Fibroblast of the aortic adventitia (primary cell): ENCODE measurements at places on chromosomes 7 and 10.

- DNase-seq, result no peak
Observed at GRCh38 chr10:124066781-124067714, 26.4 kb downstream of the CHST15 start.

GRCh38 chr7:142384493-142384922 is 126.7 kb upstream of the PRSS58 start:
- no peak for DNase-seq

DNA sequence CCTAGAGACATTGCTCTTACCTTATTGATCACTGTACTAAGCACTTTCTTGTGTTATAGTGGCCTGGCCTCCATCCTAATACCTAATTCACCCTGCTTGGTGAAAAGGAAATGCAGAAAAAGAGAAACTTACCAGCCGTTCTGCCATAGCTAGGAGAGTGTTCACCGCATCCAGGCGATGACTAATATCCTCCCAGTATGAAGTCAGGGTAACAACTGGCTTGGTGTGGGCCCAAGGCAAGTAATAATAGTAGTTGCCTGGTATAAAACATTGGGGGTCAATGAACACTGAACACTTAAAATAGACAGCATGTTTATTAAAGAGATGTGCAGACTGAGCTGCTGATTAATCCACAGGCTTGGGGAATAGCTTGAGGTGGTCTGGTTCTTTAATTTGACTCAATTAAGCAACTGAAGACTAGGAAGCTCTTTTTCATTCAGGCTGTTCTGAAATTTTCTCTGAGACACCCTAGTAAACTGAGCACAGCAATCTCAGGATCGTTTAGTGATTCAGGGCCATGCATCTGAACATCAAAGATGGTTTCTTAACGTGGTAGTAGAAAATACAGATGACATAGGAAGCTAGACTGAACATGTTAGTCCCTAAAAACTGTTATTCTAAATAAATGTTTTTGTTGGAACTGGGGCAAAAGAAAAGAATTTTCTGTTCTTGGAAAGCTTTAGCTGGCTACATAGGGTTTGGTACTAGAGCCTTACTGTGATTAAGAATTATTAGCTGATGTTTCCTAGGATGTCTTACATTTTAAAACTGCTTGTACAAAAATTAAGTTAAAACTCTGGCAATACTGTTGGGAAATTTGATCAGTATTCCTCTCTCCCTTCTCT is 102.2 kb downstream of the MYOF start:
- peak; percentile 72 for DNase-seq

DNA sequence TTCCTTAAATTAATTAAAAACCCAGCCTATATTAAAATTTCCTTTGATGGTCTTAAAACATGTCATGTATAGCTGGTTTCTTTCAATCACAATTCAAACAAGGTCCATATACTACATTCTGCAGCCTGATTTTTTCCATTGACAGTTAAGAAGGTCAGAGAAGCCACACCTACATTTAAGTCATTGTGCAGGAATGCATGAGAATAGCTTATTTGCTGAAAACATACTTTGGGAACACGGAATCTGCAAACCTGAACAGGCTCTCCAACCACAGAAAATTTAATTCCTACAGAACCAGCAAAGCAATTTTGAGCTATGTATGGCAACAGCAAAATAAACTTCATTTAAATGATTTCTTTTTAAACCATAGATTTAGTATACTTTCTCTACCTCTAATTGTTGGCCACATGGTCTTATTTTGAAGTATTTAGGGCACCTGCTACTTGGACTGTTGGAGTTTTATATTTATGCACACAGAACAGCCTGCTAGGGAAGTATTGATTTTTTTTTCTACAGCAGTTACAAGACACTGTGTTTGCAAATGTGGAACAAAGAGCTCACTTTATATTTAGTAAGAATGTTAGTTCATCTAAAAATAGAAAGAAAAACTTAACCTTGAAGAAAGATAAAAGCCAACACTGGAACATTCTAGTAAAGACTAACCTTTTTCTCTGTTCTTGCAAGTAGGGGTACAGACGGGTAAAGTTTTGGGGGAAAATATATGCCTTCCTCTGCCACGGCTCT is 240.9 kb upstream of the IMMP2L start:
- DNase-seq, result peak; percentile 45

DNA sequence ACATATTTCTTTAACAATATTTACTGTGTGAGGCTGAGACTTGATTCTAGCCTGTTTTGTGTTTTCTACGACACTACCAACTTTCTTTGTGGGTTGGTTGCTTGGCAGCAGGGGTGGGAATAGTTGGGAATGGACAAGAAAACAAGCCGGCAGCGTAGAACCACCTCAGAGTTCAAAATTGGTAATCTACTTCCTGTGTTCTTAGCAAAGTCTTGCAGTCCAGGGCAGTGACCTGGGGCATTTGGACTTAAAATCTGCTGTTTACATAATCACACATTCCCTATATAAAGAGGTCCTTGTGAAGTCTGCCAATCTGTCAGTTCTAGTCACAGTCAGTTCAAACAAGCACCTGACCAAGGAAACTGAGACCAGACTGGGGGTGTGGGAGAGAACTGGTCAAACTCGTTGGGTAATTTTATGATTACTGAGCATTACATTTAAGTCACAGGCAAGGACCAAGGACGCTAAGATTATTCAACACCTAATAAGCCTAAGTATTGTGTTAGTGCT is 167.9 kb downstream of the CPEB3 start:
- DNase-seq, result no peak

DNA sequence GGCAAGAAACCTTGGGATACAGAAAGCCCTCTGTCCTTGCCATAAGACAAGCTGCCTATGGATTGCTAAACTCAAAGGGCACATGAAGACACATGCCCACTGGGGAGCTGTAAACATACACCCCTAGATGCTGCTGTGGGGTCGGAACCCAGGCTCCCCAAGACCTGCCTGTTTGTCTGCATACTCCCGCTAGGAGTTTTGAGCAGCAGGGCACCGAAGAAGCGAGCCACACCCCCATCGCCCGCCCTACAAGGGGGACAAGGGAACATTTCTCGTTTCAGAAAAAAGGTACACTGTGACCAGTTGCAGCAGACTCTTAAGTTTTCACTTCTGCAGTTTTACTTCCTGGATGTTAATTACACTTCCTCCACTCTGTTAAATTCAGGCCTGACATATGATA is 680.2 kb upstream of the GHITM start:
- no peak for DNase-seq

DNA sequence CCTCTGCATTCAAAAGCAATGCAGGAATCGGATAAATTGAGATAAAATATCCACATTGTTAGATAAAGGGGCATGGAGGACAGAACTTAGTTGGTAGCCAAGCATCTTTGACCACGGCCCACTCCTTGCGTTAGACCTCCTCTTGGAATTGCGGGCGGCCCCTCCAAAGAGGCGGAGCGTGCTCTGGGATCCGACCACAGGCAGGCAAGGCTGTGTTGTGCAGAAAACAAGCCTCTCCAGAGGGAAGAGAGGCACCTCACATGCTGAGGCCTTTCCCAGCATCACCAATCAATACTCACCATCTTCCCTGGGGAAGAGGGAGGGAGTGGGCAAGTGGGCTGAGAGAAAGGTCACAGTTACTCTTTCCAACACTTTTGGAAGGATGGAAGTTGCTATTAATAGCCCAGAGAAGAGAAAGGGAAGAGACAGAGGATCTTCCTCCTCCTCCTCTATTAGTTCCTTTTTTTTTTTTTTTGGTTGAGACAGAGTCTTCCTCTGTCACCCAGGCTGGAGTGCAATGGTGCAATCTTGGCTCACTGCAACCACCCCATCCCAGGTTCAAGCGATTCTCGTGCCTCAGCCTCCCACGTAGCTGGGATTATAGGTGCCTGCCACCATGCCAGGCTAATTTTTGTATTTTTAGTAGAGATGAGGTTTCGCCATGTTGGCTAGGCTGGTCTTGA is 49.7 kb upstream of the NRF1 start:
- no peak for DNase-seq

DNA sequence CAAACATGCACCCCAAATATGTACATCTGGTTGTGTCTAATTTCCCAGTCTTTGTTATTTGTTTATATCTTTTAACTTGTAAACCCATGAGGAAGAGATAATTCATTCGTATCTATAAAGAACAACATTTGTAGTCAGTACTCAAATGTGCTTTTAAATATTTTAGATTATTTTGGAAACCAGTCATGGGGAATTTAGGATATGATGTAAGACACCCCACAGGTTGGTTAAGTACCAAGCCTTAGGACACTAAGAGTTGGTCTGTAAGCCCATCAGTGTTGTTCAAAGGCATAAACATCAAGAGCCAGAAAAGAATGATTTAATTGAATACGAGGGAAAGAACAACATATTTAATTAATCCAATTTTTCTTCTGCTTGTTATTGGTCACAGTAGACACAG is 421.1 kb upstream of the SEMA3C start:
- peak; percentile 47 for DNase-seq

DNA sequence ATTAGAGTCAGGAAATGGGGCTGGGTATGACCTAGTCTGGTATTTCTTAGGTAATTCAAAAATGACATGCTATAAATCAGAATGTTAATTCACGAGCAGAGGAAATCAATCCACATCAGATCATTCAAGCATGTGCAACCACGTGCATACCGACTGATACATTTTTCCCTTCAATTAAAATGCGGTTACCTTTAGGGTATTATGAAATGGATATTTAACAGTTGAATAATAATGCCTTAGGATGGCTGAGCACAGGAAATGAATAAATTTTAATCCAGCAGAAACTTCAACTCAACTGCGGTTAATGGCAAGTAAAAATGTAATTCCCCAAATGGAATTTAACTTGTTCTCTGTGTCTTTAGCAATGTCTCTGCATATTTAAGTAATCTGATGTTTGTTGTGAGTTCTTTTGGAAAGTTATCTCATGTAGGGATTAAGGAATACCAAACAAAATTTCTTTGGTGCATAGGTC is 9.2 kb downstream of the CPA2 start:
- no peak for DNase-seq

- DNase-seq, result no peak
Observed at GRCh38 chr10:117134306-117135025, 3.6 kb downstream of the VAX1 start.

- DNase-seq, result no peak
Observed at GRCh38 chr10:118998183-118998582, 31.3 kb upstream of the NANOS1 start.

DNA sequence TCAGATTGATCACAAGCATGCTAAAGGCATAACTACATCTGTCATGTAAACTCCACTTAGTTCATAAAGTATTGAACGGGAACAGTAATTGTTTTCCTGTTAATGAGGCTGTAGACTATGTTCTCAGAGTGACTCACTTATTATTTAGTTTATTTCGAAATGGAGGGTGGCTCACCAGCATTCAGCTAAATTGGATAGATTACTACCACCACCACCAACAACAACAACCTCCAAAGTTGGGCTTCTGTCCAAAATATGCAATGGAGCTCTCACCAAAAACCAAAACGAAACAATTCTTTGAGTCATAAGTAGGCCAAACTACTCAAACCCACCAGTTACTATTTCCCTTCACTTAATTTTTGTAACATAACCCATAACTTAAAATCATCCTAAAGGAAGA is 127.9 kb upstream of the NRBF2 start:
- DNase-seq, result peak; percentile 42

GRCh38 chr7:151757274-151757673 is 119.6 kb downstream of the PRKAG2 start:
- peak; percentile 36 for DNase-seq

DNA sequence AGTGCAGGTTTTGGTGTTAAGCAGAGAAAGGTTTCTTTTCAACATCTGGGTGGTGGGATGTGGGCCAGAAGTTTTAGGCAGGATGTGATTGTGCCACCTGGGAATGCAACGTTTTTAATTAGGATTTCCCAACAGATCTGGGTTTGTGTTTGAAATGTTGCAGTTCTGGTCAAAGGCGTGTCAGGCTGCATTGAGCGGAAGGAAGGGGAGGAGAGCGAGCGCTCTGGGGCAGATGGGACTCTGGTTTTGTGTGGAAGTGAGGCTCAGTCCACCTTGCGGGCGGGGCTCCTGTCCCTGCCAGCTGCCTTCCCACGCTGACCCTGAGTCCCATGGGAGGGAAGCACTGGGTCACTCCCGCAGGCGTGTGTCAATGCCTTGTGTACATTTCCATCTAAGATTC is 767.7 kb downstream of the KCNMA1 start:
- DNase-seq, result no peak

DNA sequence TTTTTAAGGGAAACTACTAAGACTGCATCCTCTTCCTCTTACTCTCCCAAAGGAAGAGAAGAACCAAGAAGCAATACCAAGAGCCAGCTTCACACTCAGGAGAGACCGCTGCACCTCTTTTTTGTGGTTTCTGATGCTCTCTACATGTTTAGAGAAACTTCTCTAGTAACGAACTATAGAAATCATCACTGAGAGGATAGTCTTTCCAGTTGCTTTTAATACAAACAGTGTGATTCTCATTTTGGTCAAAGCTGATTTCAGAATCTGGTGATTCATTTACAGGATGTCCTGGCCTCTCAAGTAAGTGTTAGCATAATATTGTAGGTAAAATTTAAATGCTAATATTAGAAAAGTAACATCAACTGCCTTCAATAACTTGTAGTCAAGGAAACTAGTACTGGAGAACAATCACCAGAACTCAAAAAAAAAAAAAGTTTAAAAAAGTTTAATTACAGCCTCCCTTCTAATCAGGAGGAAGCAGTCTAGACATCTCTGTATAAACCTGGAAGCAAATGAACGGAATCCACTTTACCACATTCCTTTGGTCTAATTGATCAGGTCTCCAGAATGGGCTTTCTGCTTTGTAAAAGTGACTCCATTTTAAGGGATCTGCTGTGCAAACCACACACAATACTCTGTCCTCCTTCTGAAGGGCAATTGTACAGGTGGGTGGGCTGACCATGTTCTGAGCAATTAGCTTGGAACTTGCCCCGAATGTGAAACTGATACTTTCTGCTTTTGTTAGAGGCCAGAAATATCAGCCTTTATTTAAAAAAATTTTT is 3.0 kb downstream of the LAMB1 start:
- peak; percentile 21 for DNase-seq

DNA sequence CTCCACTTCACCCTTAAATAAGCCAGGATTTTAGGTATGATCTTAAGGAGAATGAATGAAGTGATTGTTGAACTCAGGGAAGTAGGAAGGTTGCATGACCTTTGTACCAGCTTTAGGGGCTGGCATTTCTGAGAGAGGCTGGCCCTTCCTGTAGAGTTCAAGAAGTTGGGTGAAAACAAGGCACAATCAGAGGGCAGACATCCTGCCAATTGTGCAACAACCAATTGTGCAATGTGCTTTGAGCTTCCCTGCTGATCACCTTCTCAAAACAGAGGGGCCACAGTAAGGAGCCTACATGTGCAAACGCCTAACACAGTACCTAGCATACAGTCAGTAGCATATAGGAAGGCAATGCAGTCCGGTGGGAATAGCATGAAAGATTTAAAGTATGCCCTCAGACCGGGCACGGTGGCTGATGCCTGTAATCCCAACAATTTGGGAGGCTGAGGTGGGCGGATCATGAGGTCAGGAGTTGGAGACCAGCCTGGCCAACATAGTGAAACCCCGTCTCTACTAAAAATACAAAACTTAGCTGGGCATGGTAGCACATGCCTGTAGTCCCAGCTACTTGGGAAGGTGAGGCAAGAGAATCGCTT is 5.4 kb downstream of the CPVL start:
- DNase-seq, result no peak
